ENCODE measurements at places on chromosomes 16 and 17.

DNA sequence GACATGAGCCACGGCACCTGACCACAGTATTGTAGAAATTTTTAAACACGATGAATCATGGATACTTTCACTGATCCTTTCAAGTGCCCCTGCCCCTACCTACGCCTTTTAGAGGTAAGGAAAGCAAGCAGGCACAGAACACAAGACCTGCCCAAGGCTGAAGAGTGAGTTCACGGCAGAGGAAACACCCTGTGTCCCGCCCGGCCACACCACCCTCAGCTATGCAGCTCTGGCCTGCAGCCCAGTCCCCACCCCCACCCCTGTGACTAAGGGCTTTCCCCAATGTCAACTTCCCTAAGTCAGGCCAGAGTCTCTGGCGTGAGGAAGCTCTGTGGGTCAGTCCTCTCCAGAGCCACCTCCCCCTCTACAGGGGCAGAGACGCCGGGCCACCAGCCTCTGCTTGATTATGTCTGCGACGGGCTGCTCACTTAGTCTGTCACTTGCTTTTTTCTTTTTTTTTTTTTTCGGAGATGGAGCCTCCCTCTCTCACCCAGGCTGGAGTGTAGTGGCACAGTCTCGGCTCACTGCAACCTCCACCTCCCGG is 8.4 kb downstream of the SLC16A5 start:
- DNase-seq, result peak; percentile 87

GRCh38 chr16:2326191-2326590 is 14.3 kb downstream of the ABCA3 start:
- no peak for DNase-seq

GRCh38 chr16:68548947-68549346 is 9.9 kb downstream of the ZFP90 start:
- no peak for DNase-seq

GRCh38 chr17:50544516-50544915 is 2.5 kb upstream of the SPATA20 start:
- no peak for DNase-seq

DNA sequence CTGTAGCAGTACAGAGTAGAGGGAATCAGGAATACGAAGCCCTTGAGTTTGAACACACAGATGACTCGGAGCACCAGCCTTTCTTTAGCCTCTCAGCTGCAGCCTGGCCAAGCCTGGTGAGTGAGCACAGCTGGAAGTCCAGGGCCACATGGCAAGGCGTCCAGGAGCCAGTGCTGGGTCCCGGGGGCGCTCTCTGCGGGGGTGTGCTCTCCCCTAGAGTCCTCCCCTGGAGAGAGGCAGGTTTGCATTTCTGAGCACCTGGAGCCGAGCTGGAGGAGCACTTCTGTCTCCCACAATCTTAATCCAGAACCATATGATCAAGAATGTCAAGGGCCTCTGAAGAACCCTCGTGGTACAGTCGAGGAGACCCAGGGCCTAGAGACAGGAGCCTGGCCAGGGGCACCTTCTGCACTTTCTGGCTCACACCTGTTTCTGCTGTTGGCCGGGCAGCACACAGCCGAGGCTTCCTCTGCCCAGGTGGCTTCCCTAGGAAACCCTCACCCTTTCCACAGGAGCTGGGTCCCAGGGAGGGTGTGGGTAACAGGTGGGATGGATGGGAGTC is 78.3 kb downstream of the PLD6 start:
- DNase-seq, result no peak

- no peak for DNase-seq
Measured at GRCh38 chr16:57532266-57532625, 4.1 kb downstream of the CCDC102A start.

- DNase-seq, result no peak
Measured at GRCh38 chr16:66120656-66121055, 245.8 kb upstream of the CDH5 start.

DNA sequence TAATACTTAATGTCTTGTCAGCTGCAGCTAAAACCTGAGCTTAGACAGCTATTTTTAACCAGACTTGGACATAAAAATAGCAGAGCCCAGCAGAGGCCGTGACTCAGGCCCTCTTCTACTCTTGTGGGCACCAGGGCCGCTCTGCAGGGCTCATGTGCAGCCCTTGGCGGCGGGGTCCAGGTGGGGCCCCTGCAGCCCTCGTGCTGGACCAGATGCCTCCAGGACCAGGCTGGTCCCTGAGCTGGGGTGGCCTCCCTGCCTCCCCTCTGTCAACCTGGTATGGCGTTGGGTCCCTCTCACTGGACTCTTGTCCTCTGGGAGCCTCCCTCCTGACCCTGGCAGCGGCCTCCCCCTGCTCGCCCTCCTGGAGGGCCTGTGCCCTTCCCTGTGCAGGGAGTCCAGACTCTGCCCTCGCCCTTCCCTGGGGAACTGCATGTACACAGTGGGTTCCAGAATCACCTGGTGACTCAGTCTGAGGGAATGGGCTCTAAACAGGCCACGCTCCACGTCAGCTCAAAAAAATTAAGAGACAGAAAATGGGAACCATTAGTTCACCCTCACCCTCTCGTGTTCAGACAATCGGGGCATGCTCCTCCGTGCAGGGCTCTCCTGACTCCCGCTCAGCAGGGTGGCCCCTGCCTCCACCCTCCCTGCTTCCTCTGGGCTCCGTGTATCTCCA is 9.7 kb downstream of the CDK5R1 start:
- no peak for DNase-seq

DNA sequence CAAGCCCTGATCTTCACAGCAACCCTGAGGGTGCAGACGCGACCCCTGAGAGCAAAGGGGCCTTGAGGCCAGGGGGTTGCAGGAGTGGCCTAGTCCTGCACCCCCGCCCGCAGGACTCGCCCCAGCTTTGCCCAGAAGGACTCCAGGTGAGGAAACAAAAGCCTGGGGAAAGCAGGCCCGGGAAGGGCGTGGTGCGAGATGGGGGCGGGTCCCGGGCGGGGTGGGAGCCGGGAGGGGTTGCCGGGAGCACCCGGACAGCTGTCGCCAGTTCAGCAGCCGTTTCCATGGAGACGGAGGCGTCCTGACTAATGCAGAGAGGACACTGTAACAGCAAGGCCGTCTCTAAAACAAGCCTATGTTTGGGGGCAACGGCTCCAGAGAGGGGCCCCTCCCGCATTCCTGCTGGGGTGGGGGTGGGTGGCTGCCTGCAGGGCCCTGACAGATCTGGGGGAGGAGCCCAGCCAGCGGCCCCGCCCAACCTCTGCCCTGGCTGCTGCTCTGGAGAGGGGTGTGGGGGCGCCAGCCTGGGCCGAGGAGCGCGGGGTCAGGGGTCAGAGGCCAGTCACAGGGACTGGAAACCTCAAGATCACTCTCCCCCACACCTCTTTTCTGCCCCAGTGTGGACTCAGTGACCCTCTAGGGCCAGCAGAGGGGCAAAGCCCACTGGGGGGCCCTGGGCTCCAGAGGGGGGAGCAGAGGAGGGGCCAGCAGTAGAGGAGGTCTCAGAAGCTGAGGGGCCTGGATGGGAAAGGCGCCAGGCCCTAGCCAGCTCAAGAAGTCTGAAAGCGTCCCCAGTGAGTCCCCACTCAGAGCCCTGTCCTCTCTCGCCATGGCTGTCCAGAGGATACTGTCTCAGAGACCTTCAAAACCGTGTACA is 3.1 kb upstream of the TPPP3 start:
- DNase-seq, result peak; percentile 71

- no peak for DNase-seq
Measured at GRCh38 chr17:79832218-79833109, 6.8 kb downstream of the CBX4 start.

- DNase-seq, result peak; percentile 34
Measured at GRCh38 chr16:89827383-89828198, 684 bp upstream of the SPIRE2 start.

GRCh38 chr17:30821871-30822723 is 2.4 kb downstream of the CRLF3 start:
- no peak for DNase-seq

- DNase-seq, result peak; percentile 30
Measured at GRCh38 chr17:1995907-1996799, 29.0 kb downstream of the RTN4RL1 start.

DNA sequence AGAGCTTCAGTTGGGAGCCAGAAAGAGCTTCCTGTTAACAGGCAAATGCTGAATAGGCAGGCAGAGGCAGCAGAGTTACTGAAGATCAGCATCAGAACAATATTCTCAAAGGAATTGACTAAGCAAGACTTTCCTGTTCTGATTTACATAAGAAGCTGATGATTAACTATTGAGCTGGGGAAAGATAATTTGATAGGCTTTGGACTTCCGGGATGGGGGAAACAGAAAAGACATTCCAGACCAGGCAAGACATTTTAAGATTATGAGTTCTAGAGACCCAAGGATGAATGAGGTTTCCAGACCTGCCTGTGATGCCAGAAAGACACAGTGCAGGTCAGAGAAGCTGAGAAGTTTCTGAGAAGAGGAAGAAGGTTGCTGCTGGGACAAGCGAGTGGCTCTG is at the start of gene CES5A:
Gene CES5A, minus strand, starts transcription at position 101 of the 400 bp plus-strand sequence. CDS start 152 bp downstream, outside the sequence.
- peak; percentile 14 for DNase-seq

GRCh38 chr17:16944334-16945135 is 27.4 kb downstream of the TNFRSF13B start:
- DNase-seq, result no peak

DNA sequence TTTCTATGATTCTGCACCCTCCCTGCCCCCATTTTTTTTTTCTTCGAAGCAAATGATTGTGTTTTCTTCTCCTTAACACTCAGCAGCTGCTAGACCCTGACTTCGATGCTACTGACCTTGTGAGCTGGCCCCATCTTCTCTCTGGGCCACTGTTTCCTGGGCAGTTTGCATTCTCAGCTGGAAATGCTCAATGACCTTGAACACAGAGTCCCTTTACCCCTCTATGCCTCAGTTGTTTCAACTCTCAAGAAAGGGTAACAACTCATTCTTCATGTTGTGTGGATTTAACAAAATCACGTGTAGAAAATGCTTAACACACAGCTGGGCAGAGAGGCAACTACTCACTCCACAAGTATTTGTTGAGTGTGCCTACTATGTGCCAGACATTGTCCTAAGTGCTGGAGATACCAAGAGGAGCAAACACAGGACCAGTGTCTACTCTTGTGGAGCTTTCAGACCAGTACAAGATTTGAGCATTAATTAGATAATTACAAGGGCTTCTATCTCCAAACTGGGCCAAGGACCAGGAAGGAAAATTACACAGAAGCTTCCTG is 66.2 kb downstream of the IQCK start:
- DNase-seq, result no peak

DNA sequence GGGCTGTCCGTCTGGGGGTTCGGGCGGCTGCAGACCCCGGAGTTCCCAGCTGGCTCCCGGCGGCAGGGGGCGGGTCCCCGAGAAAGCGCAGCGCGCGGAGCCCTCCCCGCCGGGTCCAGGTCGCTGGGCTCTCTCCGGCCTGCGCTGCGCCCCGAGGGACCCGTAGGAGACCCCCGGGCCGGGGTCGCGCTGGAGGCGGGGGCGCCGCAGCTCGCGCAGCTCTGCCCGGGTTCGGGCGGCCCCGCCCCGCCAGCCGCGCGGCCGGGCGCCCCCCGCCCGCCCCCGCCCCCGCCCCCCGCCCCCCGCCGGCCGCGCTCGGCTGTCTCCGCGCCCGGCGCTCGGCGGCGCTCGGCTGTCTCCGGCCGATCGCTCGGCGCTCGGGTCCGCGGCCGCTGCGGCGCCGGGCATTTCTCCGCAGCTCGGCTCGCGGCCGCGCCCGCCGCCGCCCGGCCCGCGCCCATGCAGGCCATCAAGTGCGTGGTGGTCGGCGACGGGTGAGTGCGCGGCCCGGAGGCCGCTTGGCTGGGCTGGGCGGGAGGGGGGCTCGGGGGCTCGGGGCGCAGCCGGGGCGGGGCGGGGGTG is at the start of gene RAC3:
Gene RAC3, plus strand, starts transcription at position 376 of the 582 bp plus-strand sequence. Its CDS starts 84 bp downstream, at position 460.
- no peak for DNase-seq

- DNase-seq, result no peak
Measured at GRCh38 chr17:71628306-71628705, 492.5 kb upstream of the SOX9 start.

GRCh38 chr16:73113336-73113735 is 65.4 kb upstream of the ZFHX3 start:
- DNase-seq, result no peak

DNA sequence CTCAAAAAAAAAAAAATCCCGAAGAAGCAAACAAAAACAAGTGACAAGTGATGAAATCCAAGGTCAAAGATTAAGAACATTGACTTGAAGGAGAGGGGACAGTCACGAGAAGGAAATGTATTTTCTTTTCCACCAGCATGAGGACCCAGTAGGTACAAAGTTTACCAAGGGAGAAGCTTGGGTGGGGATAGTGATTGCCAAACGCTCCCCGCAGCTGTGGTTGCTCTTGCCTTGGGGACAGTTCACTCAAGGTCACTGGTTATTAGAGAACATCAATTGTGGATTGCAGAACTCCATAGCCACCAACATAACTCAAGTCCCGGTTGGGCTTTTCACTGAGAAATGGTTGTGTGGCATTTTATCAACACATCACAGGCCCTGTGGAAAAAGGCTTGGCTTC is 27.0 kb downstream of the RSL1D1 start:
- peak; percentile 58 for DNase-seq

DNA sequence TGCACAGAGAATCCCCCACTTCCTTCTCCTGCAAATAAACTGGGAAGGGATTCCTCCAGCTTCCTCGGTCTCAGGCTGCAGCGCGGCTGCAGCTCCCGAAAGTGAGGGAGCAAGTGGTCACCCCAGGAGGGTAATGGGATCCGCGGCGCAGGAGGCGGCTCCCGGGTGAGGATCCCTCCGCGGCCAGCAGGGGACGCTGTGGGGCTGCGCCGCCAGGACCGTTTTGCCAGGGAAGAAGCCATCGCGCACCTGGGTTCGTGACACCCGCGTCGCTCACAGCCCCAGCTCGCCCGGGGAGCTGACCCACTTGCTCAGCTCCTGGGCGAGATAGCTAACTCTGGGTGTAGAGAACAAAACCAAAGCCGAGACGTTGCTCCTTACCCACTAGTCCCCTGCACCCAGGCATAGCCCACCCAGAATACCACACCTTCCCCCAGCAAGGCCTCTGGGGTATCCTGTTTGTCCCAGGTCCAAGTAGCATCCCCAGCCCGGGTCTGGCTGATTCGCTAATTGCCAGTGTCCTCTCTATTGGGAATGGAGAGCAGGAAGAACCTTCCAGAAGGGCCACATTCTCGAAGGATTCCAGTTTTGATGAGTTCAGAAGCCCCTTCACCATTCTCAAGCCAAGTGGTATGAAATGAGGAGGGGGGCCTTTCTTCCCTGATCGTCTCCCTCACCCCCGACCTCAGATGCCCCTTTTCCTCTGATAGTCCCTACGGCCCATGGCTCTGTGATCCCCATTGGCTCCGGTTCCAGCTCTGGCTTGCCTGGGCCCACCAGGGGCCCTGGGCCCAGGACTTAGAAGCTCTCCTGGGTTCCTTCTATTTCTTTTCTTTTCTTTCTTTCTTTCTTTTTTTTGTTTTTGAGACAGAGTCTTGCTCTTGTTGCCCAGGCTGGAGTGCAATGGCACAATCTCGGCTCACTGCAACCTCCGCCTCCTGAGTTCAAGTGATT is 14.1 kb downstream of the CYGB start:
- peak; percentile 71 for DNase-seq

- no peak for DNase-seq
Measured at GRCh38 chr16:85682516-85682915, 6.2 kb downstream of the GINS2 start.
